ENCODE measurements at places on chromosomes 13 and 19. TPM values are rescaled to one million over a fixed set of nuclear protein-coding genes. Genes with fewer than 3 reads are reported as not detected.

The ZNF547 gene
- 6.1 TPM for total RNA-seq

DNA sequence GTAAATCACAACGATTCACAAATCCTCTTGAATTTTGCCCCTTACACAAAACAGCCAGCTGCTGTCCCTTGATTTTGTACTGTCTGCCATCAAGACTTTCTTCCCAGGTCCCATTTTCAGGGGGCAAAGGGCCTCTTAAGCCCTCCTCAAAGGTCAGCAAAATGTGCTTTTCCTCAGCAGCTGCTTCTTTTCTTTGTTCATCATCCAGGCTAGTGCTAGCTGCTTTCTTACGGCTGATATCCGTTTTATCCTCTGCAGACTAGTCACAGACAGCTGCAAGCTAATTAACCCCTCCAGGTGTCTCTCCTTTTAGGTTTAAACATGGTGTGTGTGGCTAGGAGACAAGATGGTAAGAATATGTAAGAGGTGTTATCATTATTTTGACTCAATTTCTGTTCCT lies 90.9 kb downstream of the NALCN start:
- DNase-seq, result no peak

DNA sequence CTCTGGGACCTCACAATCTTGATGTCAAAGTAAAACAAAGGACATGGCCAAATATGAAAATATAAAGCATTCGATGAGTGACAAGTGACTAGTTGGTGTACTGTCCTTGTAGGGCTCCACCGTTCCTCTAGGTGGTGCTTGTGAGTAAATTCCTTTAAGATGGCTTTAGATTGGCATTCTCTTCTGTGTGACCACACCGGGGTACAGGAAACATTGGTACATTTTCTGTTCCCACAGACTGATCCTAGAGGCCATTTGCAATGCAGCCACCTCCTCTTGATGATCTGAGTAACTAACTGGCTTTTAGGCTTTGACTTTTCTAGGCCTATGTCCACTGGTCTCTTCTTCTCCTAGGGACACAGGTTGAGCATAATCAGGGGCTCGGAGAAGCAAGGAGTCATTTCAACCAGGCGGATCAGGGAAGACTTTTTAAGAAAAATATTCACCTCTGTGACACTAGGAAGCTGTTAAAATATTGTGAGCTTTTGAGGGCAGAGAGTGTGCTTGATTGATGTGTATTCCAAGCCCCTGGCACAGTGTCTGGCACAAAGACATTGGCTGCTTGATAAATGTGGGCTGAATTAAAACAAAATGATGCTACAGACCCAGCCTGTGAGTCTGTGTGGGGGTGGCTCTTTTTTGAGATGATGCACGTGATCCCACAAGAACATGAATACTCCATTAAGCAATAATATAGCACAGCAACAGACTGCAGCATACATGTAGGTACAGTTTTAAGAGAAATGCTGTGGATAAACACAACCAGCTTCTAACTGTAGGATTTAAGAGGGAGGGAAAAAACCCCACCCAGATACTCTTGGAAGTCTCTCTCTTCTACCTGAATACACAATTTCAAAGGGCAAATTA lies 21.0 kb downstream of the EPSTI1 start:
- DNase-seq, result no peak

DNA sequence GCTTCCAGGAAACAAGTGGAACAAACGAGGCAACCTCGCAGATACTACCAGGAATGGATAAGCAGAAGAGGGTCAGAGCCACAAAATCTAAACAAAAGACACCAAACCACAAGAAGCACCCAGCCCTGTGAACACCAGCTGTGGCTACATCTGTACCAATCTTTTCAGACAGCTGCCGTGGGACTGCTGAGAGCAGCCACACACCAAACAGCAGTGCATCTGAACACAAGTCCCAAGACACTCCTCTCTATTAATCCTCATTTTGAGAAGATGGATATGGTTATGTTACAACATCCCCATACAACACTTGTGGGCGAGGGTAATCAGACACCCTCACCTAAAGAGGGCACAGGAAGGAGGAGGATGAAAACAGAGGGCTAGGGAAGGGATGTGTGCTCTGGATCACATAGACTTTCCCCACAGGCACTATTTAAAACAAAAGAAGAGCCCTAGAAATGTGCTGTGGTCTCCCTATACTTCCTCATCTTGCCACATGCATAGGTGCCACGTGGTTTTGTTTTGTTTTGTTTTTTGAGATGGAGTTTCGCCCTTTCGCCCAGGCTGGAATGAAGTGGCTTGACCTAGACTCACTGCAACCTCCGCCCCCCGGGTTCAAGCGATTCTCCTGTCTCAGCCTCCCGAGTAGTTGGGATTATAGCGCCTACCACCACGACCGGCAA lies 41.6 kb upstream of the ZNF14 start:
- DNase-seq, result no peak

The APLP1 gene
- total RNA-seq, result 134 TPM

DNA sequence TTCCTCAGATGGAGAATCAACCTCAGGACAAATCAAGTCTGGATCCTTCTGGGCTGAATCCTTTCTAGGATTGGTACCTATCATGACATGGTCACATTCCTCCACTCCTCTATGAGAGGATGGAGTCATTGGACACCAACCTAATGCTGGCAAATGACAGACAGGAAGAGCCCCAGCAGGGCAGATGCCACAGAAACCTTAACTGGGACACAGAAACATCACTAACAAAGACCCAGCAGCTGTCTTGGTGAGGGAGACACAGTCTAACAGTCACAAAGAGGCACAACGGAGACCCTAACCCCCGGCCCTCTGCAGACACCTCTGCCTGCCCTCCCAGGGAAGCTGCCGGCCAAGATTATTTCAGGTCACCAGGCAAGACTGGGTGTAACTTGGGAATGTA lies 2.1 kb downstream of the ANKRD27 start:
- no peak for DNase-seq

DNA sequence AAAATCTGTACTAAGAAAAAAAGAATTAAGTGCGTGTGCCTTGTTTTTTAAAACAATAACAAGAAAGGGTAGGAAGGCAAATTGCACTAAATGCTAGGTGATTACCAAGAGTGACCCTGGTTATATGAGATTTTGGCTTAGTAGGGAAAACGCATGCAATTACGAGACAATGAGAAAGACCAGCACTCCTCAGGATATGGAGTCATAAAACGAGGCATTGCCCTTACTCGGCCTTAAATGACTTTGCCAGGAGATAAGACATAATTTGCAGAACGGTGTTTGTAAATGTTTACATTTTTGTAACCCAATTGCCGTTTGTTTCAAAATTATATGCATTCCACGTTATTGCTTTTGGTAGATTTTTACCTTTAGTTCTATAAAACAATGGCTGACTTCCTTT lies 179.8 kb downstream of the RBM26 start:
- DNase-seq, result no peak

DNA sequence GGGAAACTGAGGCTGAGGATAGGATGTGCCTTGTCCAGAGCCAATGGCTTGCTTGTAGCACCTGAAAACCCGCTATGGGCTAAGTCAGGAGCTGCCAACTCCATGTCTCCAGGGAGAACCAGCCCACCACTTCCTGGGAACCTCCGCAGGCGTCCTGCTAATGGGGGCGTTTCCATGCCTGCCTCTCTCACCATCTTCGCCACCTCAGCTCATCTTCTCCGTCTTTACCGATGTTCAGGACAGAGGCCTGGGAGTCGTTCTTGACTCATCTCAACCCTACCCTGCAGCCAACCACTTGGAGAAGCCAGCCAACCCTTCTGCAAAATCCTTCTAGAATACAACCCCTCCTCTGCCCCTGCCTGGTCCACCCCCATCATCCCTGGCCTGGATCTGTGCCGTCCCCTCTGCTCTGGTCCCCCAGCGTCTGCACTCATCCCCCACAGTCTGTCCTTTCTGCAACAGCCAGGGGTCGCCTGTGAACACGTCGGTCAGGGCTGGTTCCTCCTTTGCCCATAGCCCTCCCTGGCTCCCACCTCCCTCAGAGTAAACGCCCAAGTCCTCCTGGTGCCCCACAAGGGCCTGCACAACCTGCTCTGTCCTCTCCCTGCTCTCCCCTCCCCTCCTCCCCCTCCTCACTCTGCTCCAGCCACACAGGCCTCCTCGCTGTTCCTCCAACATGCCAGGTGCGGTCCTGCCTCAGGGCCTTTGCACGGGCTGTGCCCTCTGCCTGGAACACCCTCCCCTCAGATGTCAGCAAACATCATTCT lies 31.0 kb downstream of the PTPRS start:
- DNase-seq, result no peak

- DNase-seq, result no peak
Measured at GRCh38 chr19:31232871-31233270, 116.4 kb downstream of the TSHZ3 start.

The PRRG2 gene
- total RNA-seq, result 6.8 TPM

- DNase-seq, result no peak
Measured at GRCh38 chr13:113427562-113428468, 25.5 kb downstream of the ADPRHL1 start.

DNA sequence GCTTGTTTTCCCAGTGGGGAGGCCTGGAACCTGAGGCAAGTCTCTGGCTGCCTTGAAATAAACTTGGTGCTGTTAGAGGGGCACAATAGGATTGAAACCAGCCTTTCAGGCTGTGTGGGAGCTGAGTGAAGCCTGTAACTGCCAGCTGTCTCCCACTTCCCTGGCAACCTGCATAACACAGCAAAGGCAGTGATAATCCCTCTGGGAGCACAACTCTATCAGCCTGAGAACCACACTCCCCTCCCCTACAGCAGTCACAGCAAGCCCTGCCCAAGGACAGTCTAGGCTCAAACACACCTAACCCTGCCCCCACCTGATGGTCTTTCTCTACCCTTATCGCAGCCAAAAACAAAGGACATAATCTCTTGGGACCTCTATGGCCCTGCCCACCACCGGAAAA lies 683.8 kb upstream of the ATXN8OS start:
- no peak for DNase-seq

- DNase-seq, result no peak
Measured at GRCh38 chr13:98221234-98221633, 44.2 kb upstream of the RNF113B start.

GRCh38 chr19:13689085-13689484 lies 75.2 kb upstream of the MRI1 start:
- DNase-seq, result no peak

GRCh38 chr19:35693835-35694599 lies 10.3 kb upstream of the ZBTB32 start:
- DNase-seq, result peak; percentile 88
